ENCODE measurements at places on chromosomes 7 and 10. TPM values are rescaled to one million over a fixed set of nuclear protein-coding genes. Genes with fewer than 3 reads are reported as not detected.

GRCh38 chr7:54827734-54828133, 68.7 kb upstream of the SEC61G start:
- DNase-seq = no peak

- no peak for DNase-seq
Observed at GRCh38 chr7:133983685-133984419, 143.3 kb upstream of the LRGUK start.

- DNase-seq = peak; percentile 66
Observed at GRCh38 chr10:14173391-14173705, 157.4 kb downstream of the FRMD4A start.

DNA sequence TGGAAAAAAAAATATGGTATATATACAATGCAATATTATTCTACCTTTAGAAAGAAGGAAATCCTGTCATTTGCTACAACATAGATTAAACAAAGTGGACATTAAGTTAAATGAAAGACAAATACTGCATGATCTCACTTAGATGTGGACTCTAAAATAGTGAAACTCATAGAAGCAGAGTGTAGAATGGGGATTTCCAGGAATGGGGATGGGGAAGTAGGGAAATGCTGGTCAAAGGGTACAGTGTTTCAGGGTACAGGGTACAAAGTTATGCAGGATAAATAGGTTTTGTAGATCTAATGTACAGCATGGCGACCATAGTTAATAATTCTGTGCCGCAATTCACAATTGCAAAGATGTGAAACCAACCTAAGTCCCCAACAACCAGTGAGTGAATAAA, 385.5 kb downstream of the SFMBT2 start:
- DNase-seq = no peak

GRCh38 chr10:71131508-71132088, 80.8 kb upstream of the UNC5B start:
- DNase-seq = no peak

GRCh38 chr10:101887775-101888174, 44.2 kb upstream of the KCNIP2 start:
- DNase-seq = no peak

DNA sequence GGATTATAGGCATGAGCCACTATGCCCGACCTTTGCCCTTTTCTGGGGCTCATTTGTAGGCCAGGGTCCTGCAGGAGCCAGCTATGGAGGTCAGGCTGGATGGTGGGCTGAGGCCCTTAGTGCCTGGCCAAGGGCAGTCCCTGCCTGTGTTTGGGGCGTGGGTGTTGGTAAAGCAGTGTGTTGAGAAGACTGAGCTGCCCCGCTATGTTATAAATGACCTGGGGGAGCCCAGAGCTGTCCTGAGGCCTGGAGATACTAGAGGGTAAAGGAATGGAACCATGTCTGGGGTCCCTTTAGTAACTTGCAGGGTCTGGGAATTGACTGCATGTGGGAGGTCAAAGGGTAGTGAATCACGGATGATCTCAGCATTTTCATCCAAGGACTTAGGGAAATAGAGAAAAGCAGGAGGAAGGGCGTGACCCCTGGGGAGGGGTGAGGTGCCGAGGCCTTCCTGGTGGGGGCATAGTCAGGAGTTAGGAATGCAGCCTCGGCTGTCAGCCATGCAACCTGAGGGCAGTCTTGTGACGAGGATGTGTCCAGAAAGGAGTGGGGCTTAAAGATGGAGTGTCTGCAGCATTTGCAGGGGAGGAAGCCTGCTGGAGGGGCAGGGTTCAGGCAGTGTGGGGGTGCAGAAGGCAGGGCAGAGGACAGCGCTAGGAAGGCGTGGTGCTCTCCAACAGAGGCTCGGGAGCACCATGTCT, 31.5 kb downstream of the TMEM248 start:
- peak; percentile 89 for DNase-seq

DNA sequence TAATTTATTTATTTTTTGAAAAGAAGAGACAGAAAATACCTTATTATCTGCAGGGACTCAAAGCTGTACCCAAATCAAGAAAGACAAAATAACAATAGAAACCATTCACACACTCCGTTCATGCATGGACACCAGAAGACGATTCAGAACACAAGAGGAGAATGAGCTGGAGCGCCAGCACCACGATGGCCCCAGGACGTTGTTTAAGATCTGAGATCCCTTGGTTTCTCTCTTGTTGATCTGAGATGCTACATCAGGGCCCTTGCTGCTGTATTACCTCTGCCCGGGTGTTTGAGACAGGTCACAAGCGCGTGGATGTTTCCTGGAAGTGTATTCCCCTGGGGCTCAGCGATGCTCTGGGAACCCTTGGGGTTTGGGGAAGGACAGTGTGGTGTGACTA, 46.8 kb downstream of the CHST3 start:
- DNase-seq = no peak

DNA sequence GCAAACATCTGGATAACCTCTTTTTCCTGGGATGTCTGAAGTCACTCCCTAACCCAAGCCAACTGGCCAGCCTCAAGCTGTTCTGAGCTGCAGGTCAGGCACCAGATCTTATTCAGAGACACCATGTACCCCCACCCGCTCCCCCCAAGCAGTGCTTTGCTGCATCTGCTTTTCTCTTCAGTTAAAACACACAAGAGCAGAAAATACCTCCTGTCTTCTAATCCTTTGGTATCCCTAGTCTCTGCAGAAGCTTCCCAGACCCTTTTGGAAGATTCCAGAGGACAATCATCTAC, 3.0 kb downstream of the ZNF488 start:
- no peak for DNase-seq

DNA sequence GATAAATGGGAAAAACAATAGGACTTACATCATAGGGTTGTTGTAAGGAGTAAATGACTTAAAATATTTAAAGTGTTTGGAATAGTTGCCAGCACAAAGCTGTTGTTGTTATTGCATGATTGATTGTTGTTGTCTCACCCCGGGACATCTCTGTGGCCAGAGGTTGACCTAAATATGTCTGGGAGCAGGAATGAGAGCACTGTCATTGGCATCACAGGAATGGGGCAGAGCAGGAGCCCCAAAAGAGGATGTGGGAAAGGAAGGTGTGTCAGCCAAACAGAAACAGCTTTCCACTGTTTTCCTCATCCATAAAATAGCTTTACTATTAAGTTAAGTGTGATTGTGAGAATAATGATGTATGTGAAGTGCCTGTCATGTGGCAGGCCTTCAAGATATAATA, 121.6 kb downstream of the TMEM168 start:
- no peak for DNase-seq

DNA sequence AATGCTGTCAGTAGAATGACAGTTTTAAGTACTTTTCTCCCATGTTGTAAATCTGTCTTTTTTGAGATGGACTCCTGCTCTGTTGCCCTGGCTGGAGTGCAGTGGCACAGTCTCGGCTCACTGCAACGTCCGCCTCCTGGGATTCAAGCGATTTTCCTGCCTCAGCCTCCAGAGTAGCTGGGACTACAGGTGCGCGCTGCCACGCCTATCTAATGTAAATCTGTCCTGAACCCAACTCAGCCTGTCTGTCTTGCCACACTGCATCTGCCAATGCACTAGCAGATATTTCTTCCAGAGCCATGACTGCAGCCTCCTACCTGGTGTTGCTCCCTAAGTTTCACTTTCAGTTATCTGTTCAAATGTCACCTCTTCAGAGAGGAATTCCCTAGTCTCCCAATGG, 264.1 kb downstream of the PHF14 start:
- no peak for DNase-seq

DNA sequence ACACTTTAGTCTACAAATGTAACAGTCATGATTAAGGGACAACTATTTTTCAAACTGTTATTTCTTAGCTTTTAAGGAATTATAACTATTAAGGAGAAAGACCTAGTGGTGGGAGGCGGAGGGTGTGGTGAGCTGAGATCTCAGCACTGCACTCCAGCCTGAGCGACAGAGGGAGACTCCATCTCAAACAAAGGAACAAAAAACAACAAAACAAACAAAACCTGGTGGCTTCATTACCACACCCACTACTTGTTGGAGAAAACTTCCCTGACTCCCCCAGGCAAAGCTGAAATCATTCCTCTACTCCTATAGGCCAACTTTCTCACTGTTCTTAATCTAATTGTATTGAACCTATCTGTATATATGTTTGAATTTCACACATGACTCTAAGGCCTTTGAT, 3.2 kb downstream of the POLR1F start:
- no peak for DNase-seq

- DNase-seq = no peak
Observed at GRCh38 chr7:44854644-44855364, 6.9 kb upstream of the H2AZ2 start.

DNA sequence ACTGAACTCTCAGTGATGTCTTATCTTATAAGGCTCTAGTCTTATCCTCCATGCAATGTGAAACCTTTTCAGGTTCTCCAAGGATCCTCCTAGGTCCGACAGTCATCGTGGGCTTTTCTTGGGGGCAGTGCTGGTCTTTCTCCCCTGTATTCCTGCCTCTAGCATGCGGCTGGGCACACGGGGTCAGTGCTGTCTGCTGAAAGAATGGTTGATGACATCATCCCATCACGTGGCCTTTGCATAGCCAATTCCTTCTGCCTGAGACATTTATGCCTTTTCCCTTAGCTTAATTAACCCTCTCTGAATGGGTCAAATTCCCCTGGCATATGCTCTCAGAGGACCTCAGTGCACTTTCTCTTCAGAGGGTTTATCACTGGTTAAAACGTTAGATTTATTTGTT, 27.0 kb upstream of the KCNK18 start:
- no peak for DNase-seq

DNA sequence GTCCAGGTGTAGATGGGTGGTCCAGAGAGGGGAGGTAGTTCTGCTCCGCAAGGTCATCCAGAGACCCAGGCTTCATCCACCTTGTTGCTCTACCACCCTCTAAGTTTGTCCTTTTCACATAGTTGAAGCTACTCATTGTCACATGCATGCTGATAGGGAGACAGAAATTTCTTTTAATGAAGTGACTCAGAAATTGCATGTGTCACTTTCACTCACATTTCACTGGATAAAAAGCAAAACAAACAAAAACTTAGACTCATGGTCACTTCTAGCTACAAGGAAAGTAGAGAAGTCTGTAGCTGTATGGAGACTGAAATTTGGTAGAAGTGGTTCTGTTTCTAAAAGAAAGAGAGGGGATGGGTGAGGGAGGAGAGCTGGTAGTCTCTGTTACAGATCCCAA, 161.9 kb downstream of the SORCS3 start:
- no peak for DNase-seq

DNA sequence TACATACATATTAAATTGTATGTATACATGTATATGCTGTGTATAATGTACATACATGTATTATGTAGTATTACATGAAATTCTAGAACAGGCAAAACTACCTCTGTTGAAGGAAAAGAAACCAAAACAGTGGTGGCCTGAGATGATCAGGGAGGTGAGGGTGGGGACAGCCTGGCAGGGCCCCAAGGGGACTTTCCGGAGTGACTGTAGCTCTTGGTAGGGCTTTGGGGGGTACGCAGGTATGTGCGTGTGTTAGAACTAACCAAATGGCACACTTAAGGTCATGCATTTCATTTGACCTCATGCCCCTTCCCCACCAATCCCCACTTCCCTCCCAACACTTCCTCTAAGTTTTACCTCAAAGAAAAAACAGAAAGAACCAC, 31.3 kb downstream of the CTBP2 start:
- DNase-seq = no peak

GRCh38 chr7:87451187-87451586, 24.3 kb downstream of the ABCB4 start:
- no peak for DNase-seq

GRCh38 chr10:59967079-59967478, 60.7 kb upstream of the CCDC6 start:
- no peak for DNase-seq

- no peak for DNase-seq
Observed at GRCh38 chr10:111117528-111118277, 40.9 kb downstream of the ADRA2A start.

DNA sequence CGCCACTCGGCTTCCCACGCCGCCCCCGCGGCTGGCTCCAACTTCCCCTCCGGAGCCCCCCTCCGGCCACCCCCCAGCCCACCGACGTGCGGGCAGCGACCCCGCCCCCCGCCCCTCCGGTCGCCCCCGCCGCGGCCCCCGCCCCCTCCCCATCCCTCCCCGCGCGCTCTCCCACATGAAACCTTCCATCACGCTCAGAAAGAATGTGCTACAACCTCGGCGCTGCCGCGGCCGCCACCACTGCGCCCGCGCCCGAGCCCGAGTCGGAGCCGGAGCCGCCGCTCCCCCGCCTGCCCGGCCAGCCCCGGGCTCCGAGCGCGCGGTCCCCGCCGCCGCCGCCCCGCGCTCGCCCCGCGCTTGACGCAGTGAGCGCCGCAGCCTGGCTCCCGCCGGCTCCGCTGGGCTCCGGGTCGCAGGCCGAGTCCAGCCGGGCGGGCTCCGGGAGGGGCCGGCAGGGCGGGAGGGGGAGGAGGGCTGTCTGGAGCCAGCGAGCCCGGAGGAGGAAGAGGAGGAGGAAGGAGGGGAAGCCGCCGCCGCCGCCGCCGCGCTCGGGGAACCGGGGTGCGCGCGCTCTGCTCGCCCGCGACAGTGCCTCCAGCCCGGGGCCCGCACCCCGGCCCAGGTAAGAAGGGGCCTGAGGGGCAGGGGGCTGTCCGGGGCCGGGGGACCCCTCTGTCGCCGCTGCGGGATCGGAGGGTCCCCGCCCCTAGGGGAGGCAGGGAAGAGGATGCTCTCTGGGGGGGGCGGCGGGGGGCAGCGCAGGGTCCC, 4.3 kb upstream of the ELFN1 start:
- peak; percentile 23 for DNase-seq

GRCh38 chr7:34038816-34039470, 133.6 kb downstream of the BMPER start:
- DNase-seq = no peak

- DNase-seq = no peak
Observed at GRCh38 chr7:157653827-157654207, 317.0 kb downstream of the DNAJB6 start.

GRCh38 chr10:93947524-93947923, 46.2 kb upstream of the PLCE1 start:
- DNase-seq = no peak

DNA sequence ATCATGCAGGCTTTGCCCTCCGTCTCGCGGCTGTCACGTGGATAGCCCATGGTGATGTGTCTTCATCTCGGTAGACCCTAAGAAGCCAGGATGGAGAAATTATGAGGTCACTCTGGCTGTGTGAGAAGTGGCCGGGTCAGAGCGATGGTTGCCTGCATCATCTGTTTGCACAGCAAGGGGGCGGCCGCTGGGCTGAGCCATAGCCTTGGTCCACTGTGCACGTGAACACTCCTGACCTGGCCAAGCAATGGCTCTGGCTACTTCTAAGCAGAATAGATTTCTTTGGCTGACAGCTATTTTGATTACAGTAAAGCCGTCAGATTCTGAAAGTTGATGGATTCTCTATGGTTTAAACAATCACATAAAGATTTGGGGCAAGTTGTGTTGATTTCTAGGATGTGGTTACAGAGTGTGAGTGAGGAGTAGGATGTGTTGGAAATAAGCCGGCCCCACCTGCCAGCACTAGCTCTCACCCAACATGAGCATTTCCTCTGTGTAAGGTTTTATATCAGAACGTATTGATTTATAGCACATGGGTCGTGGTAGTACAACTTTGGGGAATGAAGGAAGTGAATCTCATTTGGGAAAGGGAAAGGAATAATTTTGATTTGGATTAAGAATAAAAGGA, 214.4 kb upstream of the GPR26 start:
- DNase-seq = no peak

The DNA2 gene
- 15.6 TPM for total RNA-seq

The WDR86 gene
- total RNA-seq = not detected

The NEUROD6 gene
- total RNA-seq = not detected

The CYP17A1 gene
- not detected for total RNA-seq

The PRRT4 gene
- total RNA-seq = not detected

The LIPF gene
- total RNA-seq = not detected

The CPA5 gene
- total RNA-seq = 0.12 TPM

The SUFU gene
- 4.0 TPM for total RNA-seq

The KLF14 gene
- under 0.01 TPM for total RNA-seq

The AGAP5 gene
- total RNA-seq = not detected

The DLX5 gene
- total RNA-seq = 0.48 TPM

The CRYGN gene
- not detected for total RNA-seq

Measured in RPMI7951 (cell line).